ENCODE measurements at places on chromosomes 5 and 9.

DNA sequence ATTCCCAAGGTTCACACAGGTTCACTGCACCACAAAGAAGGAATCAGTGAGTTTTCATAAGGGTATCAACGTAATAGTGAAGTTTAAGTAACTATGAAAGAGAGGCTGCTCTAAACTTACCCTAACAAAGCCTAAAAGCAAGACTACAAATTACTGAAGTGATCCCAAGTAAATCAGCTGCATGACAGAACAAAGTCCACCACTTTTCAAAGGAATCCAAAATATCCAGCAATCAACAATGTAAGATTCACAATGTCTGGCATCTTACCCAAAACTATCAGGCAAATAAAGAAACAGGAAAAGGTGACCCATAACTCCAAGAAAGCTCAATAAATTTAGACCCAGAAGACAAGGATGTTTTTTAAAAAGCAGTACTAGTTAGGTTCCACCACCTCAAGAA lies 70.1 kb downstream of the GNAQ start:
- no peak for DNase-seq

DNA sequence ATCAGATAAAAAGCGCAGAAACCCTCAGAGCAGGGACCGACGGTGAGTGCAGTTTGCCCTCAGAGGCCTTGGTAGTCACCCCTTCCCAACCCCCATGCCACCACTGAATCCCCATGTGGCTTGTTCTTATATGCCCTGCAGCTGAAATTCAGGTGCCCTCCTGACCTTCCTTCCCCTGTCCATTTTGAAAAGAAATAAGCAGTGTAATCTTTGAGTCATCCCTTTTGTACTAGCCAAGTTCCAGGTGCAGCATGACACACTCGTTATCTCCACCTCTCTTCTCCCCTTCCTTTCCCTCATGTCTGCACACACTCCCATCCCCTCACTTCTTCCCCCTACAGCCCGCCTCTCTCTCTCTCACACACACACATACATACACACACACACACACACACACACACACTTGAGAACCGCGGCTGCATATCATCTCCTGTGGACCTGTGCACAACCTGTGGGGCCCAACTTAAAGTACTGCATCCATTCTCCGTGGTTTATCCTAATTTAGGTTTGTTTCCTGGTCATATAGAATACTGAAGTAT lies 53.1 kb downstream of the SYK start:
- no peak for DNase-seq

GRCh38 chr5:174355208-174355612 lies 309.7 kb downstream of the NSG2 start:
- no peak for DNase-seq

- DNase-seq = no peak
These were observed 82.7 kb downstream of the ITGA1 start for GRCh38 chr5:52870448-52870847.

DNA sequence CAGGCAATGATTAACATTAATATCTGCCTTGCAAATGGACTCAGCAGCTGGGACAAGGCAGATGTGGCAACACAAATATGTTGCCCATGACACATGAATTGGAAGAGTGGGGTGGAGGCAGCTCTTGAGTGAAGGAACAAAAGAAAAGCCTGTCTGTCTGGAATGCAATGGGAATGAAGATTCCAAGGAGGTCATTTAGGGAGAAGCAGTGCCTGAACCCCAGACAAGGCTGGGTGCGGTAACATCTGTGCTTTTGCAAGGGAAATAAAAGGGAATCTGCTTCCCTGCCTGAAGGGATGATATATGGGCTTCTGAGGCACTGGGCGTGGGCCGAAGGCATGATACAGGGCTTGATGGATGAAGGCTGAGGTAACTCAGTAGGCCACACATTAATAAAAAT lies 94.1 kb upstream of the TRIM32 start:
- no peak for DNase-seq

DNA sequence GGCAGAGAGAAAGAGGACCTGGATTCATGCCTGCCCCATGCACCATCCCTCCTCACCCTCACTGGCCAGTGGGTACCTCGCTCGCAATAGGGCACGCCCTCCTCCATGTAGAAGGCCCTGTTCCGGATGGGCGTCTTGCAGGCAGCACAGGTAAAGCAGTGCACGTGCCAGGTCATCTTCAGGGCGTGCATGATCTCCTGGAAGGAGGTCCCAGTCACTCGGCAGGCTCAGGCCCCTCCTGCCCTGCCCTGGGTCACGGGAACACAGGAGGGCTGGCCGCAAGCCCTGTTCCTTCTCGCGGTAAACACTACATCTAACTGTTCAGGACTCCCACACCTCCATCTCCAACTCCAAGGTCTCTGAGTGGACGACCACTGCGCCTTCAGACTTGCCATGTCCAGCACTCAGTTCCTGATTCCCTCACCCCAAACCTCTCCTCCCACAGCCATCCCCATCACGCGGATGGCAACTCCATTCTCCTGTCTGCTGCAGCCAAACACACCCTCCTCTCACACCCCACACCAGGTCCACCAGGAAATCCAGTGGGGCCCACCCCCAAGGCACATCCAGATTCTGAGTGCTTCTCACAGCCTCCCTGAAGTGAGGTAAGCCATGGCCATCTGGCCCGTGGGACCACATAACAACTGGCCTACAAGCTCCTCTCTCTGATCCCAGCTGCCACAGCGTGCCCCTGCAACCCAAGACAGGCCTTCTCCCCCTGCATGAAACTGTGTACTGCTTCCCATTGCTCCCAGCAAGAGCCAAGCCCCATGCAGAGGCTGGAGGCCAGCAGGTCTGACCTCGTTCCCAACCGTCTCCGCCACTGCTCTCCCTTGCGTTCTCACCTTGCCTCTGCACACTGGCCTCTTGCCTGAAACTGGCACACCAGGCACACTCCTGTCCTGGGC lies 10.8 kb upstream of the DBN1 start:
- DNase-seq = no peak

GRCh38 chr5:40503439-40503838 lies 176.3 kb upstream of the PTGER4 start:
- no peak for DNase-seq

- no peak for DNase-seq
These were observed 30.6 kb upstream of the SMU1 start for GRCh38 chr9:33106827-33107621.

GRCh38 chr5:166722939-166723338 lies 1568.5 kb upstream of the WWC1 start:
- DNase-seq = no peak

DNA sequence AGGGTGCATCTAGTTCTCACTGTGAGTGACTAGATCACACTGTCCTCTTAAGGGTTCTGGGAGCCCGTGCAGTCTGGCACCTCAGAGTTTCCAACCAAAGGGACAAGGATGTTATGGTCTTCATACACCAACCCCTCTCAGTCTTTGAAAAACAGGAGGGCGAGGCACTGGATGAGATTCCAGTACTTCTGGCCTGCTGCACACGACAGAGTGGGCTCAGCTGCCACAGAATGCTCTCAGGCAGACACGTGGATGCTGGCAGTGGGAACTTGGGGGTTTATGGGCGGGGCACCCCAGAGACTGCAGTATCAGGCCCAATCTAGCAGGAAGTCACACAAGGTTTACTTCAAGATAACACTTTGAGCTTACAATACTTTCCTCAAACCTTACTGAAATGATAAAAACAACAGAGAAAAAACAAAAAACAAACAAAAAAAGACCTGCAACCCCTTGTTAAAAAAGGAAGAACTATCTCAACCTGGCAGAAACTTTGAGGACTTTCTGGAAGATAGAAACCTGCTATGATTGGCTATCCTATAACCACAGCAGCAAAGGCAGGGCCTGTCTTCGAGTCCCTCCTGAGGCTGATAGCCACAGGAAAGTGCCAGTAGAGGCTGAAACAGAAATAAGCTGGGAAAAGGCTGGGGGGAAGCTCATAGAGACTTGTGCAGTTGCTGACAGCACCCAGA lies 28.3 kb upstream of the TGFBR1 start:
- DNase-seq = no peak

GRCh38 chr5:15510831-15511230 lies 10.9 kb downstream of the FBXL7 start:
- DNase-seq = no peak

DNA sequence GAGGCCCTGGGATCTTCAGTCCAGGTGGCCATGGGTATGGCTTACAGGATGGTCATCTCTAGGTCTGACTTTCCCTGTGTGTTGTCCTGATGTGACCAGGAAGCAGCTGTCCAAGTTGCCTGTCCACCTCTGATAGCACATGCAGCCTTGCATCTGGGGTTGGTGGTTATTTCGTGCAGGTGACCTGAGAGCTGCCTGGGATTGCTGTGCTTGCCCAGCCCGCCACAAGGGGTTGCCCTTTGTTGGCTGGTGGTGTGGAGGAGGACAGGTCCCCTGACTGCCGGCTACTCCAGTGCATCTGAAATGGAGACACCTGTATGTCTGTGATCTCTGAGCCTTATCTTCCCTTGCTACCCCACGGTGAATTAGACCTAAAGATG lies 212.6 kb downstream of the ARHGAP26 start:
- no peak for DNase-seq

- DNase-seq = peak; percentile 69
These were observed 17.4 kb upstream of the PRLR start for GRCh38 chr5:35247648-35248034.

- DNase-seq = no peak
These were observed 49.6 kb upstream of the ABCA1 start for GRCh38 chr9:104977580-104977979.

DNA sequence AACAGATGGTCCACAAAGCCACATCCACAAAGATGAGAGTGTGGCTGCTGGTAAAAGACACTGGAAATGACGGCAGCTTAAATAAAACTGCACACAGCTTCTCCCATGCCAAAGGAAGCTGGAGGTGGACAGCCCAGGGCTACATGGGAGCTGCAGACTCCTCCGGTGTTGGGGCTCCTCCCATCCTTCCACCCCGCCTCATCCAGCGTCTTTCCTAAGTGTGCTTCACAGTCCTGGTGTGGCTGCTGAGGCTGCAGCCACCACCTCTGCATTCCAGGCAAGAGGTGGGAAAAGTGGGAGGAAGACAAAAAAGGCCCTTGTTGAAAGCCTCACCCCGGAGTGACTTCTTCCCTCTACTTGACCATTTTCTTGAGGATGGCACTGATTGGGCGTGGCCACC lies 37.0 kb upstream of the IRX4 start:
- DNase-seq = no peak

GRCh38 chr5:134570365-134570758 lies 44.9 kb downstream of the JADE2 start:
- DNase-seq = no peak

- DNase-seq = peak; percentile 10
These were observed 34.4 kb upstream of the MRPS30 start for GRCh38 chr5:44774279-44774880.

- DNase-seq = no peak
These were observed 65.0 kb downstream of the SNCAIP start for GRCh38 chr5:122377026-122377425.

DNA sequence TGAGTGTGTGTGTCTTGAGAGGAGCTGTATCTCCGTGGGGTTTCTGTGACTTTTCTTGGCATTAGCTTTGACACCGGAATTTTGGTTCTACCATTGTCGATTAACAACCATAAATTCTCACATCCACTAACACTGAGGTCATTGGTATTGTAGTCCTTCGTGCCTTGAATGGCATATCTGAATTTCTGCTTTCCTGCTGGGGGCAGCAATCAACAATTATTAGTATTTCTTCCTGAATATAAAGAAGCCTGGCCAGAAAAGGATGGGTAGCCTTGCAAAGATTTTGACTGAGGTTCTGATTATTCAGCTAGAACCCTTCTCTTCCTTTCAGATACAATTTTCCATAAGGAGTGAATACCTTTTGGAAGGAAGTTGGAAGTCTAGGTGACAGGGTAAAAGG lies 33.5 kb upstream of the SHOC1 start:
- DNase-seq = no peak

GRCh38 chr9:125850763-125851162 lies 103.6 kb downstream of the PBX3 start:
- DNase-seq = no peak

- DNase-seq = no peak
These were observed 236.6 kb downstream of the NR3C1 start for GRCh38 chr5:143166661-143167420.

- no peak for DNase-seq
These were observed 87.1 kb upstream of the TLX3 start for GRCh38 chr5:171221916-171222315.

- peak; percentile 58 for DNase-seq
These were observed 15.1 kb upstream of the SLC2A6 start for GRCh38 chr9:133493845-133494540.

GRCh38 chr5:64972591-64972990 lies 203.9 kb downstream of the CWC27 start:
- no peak for DNase-seq

DNA sequence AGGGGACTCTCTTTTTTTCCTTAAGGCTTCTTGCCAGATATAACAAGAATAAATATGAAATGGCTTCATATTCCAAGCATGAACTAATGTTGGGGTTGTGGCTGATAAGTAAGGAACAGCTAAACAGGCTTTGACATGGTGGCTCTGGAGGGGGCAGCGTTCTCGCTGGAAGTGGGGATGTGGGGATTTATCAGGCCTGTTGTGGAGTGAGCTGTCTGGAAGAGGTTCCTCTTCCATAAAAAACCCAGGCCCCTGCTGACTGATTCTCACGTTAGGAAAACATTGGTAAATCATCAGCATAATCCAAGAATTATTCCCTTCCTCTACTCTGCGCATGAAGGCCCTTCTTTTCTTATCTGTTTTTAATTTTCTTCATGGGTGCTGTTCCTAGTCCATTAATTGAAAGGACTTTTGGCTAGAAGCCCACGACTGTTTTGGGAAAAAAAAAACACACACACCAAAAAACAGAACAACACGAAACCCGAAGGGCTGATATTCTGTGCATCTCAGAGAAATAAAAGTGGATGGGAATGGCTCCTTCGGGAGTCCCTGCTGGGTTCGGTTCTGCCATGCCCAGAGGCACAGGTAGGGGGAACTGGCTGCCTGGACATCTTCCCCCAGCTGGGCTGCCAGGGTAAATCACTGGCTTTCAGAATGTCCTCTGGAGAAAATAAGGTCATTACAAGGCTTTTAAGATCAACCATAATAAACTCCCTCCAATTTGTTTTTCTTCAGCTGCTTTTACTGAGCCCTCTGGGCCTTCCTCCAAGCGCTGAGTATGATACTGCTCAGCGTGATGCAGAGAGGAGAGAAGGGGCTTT lies 297.0 kb downstream of the SLIT3 start:
- DNase-seq = no peak

DNA sequence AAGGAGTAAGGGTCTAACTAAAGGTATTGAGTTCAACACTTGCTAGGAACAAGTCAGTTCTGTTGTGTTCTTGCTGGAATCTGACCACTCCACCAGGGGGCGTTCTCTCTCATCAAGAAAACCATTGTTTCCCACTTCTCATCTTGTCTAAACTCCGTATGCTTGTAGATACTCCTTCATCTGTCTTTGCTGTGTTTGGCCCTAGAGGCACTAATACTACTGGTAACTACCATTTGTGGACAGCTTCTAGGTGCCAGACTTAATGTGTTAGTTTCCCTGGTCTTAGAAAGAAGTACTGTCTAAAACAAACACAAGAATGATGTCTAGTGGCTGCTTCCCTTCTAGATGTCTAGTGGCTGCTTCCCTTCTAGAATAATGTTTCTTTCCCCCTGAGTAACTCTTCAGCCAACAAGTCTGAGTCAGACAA lies 18.7 kb upstream of the PTPDC1 start:
- DNase-seq = peak; percentile 78
